Head of caudate nucleus (tissue), 42 donors: ENCODE measurements at places on chromosomes 3 and 15.

- DNase-seq = no peak
Measured at GRCh38 chr3:52967398-52967797, 70.0 kb upstream of the STIMATE start.

DNA sequence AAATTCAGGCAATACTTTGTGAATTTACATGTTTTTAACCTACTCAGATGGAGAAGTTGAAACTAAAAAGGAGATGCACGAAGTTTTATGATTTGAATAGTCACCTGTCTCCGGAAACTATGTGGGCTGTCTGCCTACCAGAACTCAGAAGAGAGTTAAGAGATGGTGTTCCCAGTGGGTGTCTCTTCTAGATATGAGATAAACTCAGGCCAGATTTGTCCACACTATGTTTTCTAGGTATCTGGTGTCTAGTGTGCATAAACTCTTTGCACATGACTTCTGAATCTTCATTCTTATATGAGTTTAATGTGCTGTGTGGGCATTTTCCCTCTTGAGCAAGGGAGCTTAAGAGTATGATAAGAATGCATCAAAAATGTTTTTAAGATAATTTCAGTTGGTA is 222.8 kb downstream of the FOXP1 start:
- no peak for DNase-seq

GRCh38 chr3:177733233-177733632 is 536.0 kb upstream of the TBL1XR1 start:
- DNase-seq = no peak

DNA sequence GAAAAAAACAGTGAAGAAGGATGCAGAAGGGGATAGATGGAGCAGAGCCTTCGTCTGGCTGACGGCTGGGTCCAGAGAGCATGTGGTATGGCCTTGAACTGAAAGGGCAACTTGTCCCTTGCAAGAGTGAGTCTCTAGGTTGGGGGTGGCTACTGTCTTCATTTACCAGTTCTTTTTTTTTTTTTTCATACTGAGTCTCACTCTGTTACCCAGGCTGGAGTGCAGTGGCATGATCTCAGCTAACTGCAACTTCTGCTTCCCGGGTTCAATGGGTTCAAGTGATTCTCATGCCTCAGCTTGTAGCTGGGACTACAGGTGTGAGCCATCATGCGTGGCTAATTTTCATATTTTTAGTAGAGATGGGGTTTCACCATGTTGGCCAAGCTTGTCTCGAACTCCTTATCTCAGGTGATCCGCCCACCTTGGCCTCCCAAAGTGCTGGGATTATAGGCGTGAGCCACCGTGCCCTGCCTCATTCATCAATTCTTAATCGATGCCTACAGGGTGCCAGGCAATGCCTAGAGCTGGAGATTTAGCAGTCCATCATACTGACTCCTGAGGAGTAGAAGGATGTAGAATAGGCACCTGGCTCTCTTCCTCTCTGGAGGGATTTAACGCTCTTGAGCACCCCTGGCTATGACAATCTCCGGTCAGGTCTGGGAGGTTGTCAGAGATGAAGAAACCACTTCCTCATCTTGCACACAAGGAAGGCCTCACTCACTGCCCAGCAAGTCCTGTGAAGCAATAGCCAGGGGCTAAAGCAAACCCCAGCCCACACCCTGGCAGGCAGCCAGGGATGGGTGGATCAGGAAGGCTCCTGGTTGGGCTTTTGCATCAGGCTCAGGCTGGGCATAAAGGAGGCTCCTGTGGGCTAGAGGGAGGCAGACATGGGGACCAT is at the start of gene CAMP:
Gene CAMP, plus strand, starts transcription at position 880 of the 898 bp plus-strand sequence. Its CDS starts 17 bp downstream, at position 897.
- peak; percentile 30 for DNase-seq

- DNase-seq = no peak
Measured at GRCh38 chr3:38558864-38559263, 62.7 kb downstream of the EXOG start.

DNA sequence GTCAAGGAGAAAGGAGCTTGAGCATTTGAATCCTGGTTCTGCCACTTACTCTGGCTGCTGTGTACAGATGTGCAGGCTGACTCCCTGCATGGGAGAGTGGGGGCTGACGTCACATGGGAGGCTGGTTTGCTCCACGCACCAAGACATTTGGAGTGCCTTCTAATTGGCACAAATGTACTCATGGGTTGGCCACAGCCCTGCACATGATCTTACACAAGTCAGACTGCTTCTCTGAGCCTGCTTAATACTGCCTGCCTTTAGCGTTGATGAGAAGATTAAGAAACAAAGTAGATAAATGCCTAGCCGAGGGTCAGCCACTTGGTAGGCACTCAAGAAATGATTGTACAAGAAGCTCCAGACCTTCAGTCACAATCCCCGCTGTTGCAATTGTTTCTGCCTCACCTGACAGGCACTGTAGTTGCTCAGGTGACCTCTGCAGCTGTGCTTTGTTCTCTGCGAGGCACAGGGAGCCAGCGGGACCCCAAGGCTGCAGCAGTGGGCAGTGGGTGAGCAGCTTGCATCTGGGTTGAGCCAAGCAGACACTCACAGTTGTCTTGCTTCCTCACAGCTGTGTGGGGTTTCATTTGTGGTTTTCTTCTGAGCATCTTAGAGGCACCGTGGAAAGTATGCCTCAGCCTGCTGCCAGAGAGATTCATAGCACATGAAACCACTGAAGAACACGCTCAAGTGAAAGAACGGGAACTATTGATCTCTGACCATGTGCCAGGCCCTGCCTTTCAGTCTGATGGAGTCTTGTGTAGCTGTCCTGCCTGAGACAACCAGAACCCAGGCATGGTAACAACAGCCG is 33.1 kb downstream of the GRK7 start:
- no peak for DNase-seq
